ENCODE measurements at places on chromosomes 1 and 21.
A peak's percentile ranks its signal among the peaks of the same experiment; 100 is the strongest.

- DNase-seq = peak; percentile 14
Observed at GRCh38 chr1:54356680-54357147, 49.5 kb downstream of the SSBP3 start.

- no peak for DNase-seq
Observed at GRCh38 chr1:164188497-164188896, 370.5 kb upstream of the PBX1 start.

DNA sequence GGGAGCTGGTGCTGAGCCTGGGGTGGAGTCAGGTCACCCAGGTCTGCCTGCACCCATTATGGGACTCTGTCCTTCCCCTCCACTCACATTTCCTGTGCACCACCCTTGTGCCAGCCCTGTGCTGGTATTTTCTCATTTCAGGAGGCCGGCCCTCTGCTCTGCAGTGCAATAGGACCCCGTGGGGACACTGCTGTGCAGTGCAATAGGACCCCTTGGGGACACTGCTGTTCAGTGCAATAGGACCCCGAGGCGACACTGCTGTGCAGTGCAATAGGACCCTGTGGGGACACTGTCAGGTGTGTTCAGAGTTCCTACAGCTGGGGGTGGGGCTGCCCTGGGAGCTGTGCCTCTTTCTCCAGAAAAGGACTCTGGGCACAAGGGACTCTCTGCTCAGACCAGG lies 36.2 kb upstream of the DMBX1 start:
- no peak for DNase-seq

DNA sequence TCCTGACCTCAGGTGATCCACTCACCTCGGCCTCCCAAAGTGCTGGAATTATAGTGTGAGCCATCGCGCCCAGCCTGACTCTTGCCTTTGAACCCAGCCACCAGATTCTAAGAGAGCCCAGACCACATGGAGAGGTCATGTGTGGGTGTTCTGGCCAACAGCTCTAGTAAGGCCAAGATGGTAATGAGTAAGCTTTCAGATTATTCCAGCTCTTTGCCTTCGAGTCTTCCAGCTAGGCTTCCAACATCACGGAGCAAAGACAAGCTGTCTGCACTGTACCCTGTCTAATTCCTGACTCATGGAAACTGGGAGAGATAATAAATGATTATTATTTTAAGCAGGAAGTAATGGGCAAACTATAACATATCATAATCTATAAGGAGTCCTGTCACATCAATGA lies 14.8 kb upstream of the ZFP69B start:
- no peak for DNase-seq

- DNase-seq = no peak
Observed at GRCh38 chr1:179143322-179143721, 61.5 kb downstream of the TOR3A start.

GRCh38 chr1:3777078-3777547 lies 4.6 kb downstream of the SMIM1 start:
- no peak for DNase-seq

DNA sequence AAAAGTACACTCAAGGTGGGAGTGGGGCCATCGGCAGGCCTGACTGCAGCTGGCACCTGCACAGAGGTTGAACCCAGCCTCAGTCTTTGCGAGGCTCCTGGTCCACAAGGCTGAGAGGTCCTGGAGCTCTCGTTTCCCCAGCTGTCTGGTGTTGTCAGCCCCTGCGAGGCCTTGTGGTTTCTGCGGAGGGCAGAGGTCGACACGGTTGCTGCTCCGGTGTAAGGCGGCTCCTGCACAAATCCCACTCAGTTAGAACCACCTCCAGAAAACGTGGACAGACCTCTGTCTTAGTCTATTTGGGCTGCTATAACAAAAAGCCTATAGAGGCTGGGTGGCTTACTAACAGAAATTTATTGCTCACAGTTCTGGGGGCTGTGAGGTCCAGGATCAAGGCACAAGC lies 5.8 kb downstream of the KIAA1614 start:
- DNase-seq = no peak

DNA sequence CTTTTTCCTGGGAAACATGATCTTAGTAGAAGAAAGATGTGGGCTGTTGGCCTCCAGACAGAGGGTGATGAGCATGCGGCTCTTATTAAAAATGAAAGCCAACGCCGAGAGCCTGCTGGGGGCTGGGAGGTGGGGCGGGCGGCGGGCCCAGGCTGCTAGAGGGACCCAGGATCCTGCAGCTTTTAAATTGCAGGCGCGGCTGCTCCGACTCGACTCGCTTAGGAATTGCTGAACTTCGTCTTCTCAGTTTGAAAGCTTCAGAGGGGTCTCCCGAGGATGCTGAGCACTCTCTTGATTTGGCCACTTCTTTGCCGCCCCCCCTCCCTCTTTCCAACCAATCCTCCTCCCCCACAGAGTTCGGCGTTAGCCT lies 1.2 kb downstream of the AGPAT3 start:
- DNase-seq = peak; percentile 19

GRCh38 chr1:225329041-225329440 lies 98.8 kb downstream of the LBR start:
- DNase-seq = no peak

Data from activated T-cell treated with anti-CD3 and anti-CD28 coated beads for 4 hours (primary cell).